ENCODE measurements at places on chromosomes 1 and 21. TPM values are rescaled to one million over a fixed set of nuclear protein-coding genes. Genes with fewer than 3 reads are reported as not detected.

GRCh38 chr1:234977875-234978396 is 150.7 kb downstream of the TOMM20 start:
- DNase-seq: no peak

DNA sequence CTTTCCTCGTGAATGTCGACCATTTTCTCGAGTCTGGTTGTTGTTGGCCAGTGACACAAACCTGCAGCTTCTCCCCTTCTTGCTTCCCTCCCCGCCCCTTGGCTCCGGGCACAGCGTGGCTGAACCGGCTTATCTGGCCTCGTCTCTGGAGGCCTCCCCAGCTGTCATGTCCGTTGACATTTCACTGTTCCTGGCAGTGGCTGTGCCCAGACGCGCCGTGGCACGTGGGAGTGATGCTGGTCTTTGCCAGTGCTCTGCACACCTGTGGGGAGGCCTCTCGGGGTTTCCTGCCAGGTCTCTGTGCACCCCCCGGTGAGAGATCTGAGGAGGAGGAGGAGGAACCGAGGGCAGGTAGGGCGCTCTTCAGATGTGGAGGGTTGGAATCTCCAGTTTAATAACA is 23.7 kb downstream of the SKI start:
- DNase-seq: peak; percentile 86

GRCh38 chr1:183550915-183551314 is 39.3 kb downstream of the NCF2 start:
- DNase-seq: no peak

GRCh38 chr1:213858581-213858980 is 129.2 kb upstream of the PROX1 start:
- no peak for DNase-seq

DNA sequence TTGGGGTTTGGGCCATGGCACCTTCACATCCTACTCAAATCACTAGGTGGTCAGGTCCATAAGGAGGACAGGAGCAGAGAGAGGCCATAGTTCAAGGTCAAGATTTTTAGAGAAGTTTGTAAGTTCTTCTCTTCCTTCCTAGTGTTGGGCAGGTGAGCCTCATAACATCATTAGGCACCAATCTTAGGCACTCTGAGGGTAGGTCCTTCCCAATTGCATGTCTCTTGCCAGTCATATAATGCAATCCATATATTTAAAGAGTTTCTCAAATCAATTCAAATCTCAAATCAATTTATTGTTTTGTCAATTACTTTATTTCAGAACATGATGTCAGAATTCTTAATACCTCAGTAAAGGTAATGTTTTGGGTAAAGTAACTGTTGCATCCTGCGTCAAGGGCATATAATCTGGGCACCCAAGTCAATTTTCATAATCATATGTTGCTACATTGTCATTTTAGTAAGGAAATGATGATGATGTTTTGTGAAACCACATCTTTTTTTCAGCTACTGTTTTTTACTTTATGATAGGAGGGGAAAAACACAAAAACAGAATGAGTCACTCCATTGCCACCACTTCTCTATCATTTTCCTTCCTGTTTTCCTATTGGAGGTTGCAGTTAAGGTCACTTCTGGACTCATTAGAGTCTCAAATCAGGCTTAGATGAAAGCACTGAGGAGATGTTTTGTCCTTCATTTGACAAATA is 122.7 kb downstream of the UCHL5 start:
- DNase-seq: no peak

GRCh38 chr1:183262628-183263200 is 76.7 kb downstream of the LAMC2 start:
- DNase-seq: no peak

DNA sequence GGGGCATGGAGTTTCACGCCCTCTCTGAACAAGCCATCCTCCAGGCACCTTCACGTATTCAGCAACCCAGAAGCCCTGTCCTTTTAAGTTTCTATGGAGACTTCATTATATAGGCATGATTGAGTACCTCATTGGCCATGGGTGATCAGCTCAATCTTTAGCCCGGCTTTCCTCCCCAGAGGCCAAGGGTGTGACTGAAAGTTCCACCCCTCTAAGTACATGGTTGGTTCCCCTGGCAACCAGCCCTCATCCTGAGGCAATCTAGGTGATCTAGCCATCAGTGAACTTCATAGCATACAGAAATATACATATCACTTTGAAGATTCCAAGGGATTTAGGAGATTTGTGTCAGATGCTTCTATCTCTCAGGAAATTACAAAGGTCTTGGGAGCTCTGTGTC is 21.3 kb upstream of the DHX9 start:
- DNase-seq: no peak

TRPM2 gene
- 10.9 TPM for total RNA-seq

IL22RA1 gene
- total RNA-seq: not detected

TNNI3K gene
- 1.3 TPM for total RNA-seq

KRTAP21-2 gene
- not detected for total RNA-seq

BLACAT1 gene
- total RNA-seq: not detected

CELA3A gene
- total RNA-seq: 9.4 TPM

NHLH1 gene
- total RNA-seq: not detected

CFAP107 gene
- not detected for total RNA-seq

NGF gene
- 1.3 TPM for total RNA-seq

TINAGL1 gene
- total RNA-seq: 120 TPM
